NCI-H2081 (cell line): ENCODE measurements at places on chromosomes 16 and 17.

DNA sequence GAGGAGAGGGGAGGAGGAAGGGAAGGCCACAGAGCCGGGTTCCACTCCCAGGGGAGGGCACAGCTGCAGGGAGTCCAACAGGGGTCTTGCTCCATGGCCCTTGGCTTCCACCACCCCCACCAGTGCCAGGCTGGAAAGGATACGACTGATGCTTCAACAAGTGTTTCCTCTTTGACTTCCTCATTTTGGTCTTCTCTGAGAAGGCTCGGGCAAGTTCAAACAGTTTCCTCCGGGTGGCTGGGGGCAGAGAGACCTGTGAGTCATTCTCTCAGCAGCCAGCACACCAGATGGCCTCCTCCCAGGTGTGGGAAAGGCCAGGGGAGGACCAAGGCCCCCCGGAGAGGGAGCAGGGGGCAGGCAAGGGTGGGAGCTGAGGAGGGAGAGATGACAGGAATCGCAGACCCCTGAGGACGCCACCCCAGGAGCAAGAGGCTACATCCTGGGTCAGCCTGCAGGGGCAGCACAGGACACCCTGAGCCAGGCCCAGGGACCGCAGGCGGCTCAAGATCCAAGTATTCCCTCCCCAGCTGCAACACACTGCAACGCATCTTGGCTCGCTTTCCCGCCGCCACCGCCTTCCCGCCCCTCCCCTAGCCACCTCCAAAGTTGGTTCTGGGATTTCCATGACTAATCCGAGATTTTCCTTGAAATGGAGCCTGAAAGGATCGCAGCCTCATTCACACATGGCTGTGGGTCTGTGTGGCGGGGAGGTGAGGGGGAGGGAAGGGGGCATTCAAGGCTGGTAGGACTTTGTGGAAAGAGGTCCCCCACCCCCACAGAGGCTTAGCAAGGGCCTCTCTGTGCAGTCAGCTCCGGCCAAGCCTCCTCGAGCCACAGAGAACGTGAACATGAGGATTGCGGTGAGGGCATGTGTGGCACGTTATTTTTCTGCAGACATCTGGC lies 18.4 kb upstream of the MRPS23 start:
- no peak for DNase-seq

DNA sequence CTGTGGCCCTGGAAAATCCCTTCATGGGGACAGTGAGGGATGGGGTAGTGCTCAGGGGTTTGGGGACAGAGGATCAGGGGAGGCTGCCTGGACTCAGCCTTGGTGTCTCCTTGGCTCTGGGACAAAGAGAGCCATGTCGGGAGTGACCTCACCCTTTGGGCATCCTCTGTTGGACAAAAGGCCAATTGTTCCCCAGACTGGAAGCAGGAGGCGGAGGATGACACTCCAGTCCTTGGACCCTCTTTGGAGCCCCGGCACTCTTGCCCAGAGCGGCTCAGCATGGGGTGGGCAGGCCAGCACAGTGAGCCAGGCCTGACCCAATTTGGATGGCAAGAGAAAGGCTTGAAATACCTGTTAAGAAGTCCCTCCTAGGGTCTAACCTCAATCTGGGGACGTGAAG lies 39.4 kb upstream of the PHB1 start:
- DNase-seq, result no peak

DNA sequence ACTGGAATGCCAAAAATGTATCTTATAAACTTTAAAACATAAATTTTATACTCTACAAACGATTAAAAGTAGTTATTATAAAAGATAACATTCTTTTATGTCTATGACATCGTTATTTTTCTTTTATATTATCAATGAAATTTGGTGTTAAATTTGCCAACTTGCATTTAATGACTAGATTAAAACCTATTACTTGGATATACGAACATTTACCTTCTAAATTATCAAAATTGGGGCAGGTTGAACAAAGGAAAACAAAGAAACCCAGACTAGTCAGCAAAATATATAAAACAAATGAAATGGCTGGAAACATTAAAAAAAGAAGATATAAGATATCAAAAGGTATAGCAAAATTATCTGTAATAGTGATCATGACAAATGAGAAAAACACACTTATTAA lies 34.1 kb upstream of the ABCA3 start:
- no peak for DNase-seq

DNA sequence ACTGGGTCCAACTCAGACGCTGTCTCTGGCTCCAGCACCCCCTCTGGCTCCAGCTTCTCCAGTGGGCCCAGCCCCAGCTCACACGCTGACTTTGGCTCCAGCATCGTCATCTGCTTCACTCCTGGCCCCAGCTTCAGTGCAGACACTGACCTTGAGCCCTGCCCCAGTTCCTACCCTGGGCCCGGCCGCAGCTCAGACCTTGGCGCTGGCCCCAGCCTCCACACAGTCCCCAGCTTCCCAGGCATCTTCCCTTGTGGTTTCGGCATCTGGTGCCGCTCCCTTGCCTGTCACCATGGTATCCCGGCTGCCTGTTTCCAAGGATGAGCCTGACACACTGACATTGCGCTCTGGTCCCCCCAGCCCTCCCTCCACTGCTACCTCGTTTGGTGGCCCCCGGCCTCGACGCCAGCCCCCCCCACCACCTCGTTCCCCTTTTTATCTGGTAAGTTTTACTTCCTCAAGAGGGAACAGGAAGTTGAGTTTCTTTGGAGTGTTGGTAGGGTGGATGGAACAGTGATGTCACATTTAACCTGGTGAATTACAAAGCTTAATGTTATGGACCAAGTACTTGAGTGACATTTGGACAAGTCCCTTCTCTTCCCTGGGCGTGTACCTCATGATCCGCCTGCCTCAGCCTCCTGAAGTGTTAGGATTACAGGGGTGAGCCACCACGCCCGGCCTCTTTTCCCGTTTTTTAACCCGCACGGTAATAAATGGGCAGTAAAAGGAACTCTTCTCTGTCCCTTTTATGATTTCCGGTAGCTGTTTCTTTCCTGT lies 23.4 kb upstream of the PHKG2 start:
- DNase-seq, result no peak

- no peak for DNase-seq
Measured at GRCh38 chr17:46108550-46109110, 84.6 kb downstream of the KANSL1 start.

- DNase-seq, result no peak
Measured at GRCh38 chr17:81111066-81111465, 54.2 kb upstream of the PVALEF start.

DNA sequence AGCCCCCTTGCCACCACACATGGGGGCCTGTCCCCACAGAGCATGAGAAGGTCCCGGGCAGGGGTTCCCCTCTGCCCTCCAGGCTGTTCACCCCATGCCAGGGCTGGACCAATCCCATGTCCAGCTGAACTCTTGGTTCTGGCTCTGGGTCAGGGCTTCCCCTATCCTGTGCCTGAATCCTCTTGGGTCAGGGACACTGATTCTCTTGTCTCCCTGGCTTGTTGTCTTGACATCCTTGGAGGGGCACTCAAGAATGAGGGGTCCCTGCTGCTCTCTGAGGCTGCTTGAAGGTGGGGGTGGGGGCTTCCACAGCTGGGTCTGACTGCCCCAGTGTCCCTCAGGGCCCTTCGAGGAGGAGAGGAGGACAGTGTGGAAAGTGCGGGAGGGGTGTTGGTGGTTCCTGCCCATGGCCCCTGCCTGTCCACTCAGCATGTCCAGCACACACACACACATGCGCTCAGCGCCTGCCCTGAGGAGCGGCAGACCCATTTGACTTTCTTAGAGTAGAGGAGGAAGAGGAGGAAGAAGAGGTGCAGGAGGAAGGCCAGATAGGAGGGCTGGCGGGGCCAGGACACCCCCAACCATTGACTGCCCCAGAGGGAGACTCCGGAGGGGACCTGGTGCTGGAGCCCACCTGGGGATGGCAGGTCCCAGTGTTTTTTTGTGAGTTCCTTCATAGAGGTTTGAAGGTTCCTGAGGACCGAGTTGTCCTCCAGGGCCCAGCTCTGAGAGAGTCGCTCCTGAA lies 47.0 kb downstream of the TNFRSF13B start:
- DNase-seq, result no peak

- no peak for DNase-seq
Measured at GRCh38 chr16:79536958-79537357, 63.6 kb downstream of the MAF start.

DNA sequence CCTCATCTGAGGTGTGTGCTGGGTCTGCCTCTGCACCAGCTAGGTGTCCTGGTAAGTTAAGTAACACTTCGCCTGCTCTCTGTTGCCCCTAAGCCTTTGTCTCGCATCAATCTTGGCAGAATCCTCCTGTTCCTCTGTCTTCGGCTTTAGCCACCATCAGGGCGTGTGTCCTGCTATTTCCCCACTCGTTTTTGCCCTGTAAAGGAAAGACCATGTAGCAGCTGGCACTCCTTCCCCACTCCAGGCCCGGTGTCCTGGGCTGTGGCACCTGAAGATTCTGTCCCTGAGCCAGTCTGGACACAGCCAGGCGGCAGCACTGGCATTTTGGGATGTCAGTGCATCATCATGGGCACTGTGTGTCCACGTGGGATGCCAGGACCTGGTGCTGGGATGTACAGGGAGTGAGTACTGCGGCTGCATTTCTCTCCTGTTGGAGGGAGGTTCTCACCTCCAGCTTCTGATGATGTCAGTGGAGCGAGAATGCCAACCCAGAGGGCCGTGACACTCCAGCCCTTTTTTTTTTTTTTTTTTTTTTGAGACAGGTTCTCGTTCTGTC lies 26.2 kb upstream of the FOXK2 start:
- DNase-seq, result no peak

- no peak for DNase-seq
Measured at GRCh38 chr16:27108826-27109665, 42.3 kb downstream of the C16orf82 start.

DNA sequence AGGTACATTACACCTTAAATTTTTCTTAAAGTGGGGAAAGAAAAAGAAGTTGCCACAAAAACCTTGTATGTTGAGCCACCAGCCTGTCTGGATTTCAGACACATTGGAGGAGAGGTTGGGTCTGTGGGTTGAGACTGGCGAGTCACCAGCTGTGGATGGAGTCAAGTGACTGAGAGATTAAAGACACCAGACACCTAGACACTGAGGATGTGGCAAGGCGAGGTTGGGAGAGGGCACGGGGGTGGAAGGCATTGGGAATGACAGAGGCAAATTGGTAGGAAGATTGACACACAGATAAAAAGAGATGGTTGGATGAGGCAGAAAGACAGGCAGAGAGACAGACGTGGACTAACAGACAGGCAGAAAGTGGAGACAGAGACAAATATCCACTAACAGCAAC lies 49.6 kb downstream of the KCNJ12 start:
- DNase-seq, result no peak

- DNase-seq, result peak; percentile 55
Measured at GRCh38 chr16:569445-570254, at the start of gene PIGQ. TSS of gene PIGQ (plus strand) at chr16:569968. CDS start at chr16:574075, 4,107 bp downstream.

DNA sequence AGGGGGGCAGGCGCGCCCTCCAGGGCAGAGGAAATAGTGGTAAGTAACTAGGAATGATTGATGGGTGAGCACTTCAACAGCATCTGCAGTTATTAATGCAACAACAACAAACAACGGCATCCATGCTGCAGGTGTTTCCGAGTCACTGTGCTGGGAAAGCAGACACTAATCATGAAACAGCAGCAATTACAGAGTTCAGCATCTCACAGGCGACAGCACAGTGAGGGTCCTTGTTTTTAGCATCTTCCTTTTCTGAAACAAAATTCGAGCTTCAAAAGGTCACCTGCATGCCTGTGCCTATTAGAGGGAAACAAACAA lies 191.9 kb downstream of the SLC39A11 start:
- no peak for DNase-seq

DNA sequence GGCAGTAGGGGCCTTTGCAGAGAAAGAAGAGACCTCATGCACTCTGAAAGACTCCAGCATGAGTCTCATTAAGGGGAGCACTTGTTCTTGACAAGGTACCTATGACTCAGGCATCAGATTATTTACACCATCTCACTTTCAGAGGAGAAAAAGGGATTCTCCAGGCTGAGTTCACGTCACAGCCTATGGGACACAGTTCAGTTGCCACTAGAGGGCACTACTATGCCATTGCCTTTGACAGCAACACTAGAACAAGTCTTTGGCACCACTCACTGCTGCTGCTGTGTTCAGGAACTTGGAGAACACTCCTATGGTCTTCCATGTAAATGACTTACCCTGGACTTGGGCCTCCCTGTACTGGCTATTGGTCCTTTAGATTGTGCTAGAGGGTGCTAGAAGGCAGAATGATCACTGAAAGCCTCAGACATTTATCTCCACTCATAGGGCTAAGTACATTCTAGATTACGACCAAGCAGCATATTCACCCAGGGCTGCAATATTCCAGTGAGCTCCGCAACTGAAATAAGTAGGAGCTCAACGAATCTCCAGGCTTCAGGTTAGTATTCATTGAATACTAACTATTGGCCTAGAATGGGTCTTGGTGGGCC lies 225.1 kb upstream of the CA10 start:
- peak; percentile 86 for DNase-seq

GRCh38 chr16:65426484-65426883 lies 304.6 kb upstream of the CDH11 start:
- no peak for DNase-seq

DNA sequence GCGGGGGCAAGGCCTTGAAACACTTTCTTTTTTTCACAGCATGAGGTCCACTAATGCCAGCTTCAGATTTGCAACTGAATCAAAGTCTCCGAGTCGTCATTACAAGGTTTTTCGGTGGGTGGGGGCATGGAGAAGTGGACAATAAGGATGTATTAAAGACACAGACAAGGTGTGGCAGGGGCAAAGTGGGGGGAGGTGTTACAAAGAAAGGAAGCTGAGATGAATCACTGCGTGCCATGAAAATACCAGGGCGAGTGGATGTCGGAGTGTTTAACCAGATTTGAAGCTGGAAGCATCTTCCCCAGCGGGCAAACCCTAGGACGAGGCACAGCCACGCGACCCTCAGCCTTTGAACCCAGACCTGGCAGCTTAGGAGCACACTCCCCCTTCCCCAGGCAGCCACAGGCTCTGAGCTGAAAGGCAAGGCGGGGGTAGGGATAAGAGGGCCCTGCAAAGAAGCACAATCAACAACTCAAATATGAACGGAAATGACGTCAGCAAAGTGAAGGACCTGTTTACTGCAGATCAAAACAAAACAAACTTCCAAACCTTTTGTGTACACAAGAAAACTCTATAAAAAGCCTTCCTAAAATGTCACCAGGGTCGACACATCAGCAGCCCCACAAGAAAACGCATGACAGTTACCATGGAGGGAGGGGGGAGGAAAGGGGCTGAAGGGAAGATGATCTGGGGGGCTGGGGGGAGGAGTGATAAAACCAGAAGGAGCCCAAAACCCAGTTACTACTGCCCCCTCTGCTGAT lies 5.6 kb upstream of the ZFHX3 start:
- peak; percentile 54 for DNase-seq

DNA sequence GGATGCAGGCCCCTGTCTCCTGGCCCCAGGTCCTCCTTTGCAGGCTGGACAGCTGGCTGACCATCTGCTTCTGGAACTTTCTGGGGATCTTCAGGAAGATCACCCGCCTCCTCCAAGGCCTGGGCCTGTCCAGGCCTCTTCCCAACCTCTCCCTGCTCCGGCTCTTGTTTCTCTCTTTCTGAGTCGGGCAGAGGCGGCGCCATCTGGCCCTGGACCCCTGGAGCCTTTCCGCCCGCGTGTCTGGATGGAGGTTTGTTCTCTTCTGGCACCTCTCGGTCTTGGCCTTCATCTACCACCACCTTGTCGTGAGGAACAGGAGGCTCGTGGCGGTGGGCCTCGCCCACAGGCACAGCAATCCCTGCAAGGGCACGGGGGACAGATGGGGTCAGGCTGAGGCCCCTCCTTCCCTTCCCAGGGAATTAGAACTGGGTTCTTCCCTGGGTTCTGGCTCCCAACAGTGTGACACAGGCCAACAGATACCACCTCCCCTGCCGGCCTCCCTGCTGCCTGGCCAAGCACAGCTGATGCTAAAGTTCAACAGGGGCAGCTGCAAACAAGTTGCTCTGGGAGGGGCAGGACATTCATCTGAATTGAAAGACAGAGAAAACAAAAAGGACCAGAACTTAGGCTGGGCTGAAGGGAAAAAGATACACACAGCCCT lies 13.3 kb downstream of the NDUFAF8 start:
- DNase-seq, result peak; percentile 39

GRCh38 chr17:71900621-71901229 lies 220.1 kb upstream of the SOX9 start:
- DNase-seq, result no peak
